ENCODE measurements at places on chromosomes 6 and 20.
A peak's percentile ranks its signal among the peaks of the same experiment; 100 is the strongest.

GRCh38 chr6:74415056-74415455 is 719.1 kb downstream of the CD109 start:
- DNase-seq, result no peak
- no peaks in the 10 kb centered on the region for H3K4me1 ChIP-seq
- no peaks in the 10 kb centered on the region for H3K27me3 ChIP-seq
- no peak overlapping the region for H3K4me3 ChIP-seq
- H3K36me3 ChIP-seq, result no peaks in the 10 kb centered on the region

GRCh38 chr6:53043581-53043980 is 21.6 kb upstream of the FBXO9 start:
- peaks cover 1% of the 10 kb centered on the region for H3K36me3 ChIP-seq
- H3K4me3 ChIP-seq, result no peak overlapping the region
- H3K27me3 ChIP-seq, result no peaks in the 10 kb centered on the region
- no peaks in the 10 kb centered on the region for H3K4me1 ChIP-seq
- H3K27ac ChIP-seq, result no peak overlapping the region

GRCh38 chr6:32949113-32949512 is 3.8 kb downstream of the HLA-DMA start:
- no peak for DNase-seq
- no peaks in the 10 kb centered on the region for H3K36me3 ChIP-seq
- H3K4me3 ChIP-seq, result no peak overlapping the region
- H3K27ac ChIP-seq, result no peak overlapping the region
- H3K4me1 ChIP-seq, result peaks cover 4% of the 10 kb centered on the region

DNA sequence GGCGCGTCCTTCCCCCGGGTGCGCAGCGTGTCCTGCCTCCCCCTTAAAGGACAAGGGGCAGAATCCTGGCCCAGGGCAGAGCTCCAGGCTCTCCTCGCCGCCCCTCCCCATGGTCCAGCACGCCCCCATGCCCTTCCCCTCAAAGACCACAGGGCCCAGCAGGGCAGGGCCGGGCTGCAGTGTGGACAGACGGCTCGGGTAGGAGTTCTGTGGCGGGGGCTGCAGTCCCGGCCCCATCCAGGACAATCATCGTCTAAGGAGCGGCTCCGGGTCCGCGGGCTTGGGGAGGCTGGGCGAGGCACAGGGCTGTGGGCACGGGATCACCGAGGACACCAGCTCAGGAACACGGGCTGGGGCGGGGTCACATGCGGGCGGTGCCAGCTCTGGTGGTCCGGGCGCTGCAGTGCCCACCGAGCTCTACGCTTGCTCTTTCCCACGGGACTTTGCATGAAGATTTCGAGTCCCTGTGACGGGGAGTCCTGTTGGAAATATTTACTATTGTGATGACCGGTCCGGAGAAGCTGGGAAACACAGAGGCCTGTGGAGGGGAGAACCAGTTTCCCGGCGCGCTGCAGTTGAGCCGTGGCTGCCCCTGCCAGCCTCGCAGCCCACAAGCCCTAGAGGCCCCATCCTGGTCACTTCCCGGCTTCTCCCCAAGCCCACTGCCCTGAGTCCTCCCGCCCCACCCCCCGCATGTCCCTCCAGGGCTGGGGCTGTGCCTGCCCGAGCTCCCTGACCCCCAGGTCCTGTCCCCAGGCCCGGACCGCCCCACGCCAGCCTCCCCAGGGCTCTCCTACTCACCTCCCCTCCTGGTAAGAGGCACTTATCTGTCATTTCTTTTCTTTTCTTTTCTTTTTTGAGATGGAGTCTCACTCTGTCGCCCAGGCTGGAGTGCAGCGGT is 20.6 kb downstream of the SLC17A9 start:
- H3K4me1 ChIP-seq, result peaks cover 6% of the 10 kb centered on the region
- no peak overlapping the region for H3K27ac ChIP-seq
- peaks cover 8% of the 10 kb centered on the region for H3K27me3 ChIP-seq
- H3K4me3 ChIP-seq, result no peak overlapping the region
- H3K36me3 ChIP-seq, result no peaks in the 10 kb centered on the region

- no peaks in the 10 kb centered on the region for H3K4me1 ChIP-seq
- no peak overlapping the region for H3K4me3 ChIP-seq
- no peaks in the 10 kb centered on the region for H3K27me3 ChIP-seq
- no peak overlapping the region for H3K27ac ChIP-seq
- peaks cover 9% of the 10 kb centered on the region for H3K36me3 ChIP-seq
These were observed 107.4 kb upstream of the MAP7 start for GRCh38 chr6:136657666-136658065.

- peaks cover 6% of the 10 kb centered on the region for H3K4me1 ChIP-seq
- H3K36me3 ChIP-seq, result no peaks in the 10 kb centered on the region
- H3K27me3 ChIP-seq, result no peaks in the 10 kb centered on the region
- no peak overlapping the region for H3K4me3 ChIP-seq
- no peak for DNase-seq
- H3K27ac ChIP-seq, result no peak overlapping the region
These were observed 122.4 kb downstream of the PTPRK start for GRCh38 chr6:128397996-128398395.

GRCh38 chr6:108835218-108835850 is 12.9 kb upstream of the ARMC2 start:
- no peak overlapping the region for H3K27ac ChIP-seq
- peak; percentile 89 for DNase-seq
- no peaks in the 10 kb centered on the region for H3K4me1 ChIP-seq
- no peak overlapping the region for H3K4me3 ChIP-seq
- no peaks in the 10 kb centered on the region for H3K36me3 ChIP-seq

- no peaks in the 10 kb centered on the region for H3K27me3 ChIP-seq
- H3K4me1 ChIP-seq, result no peaks in the 10 kb centered on the region
- H3K4me3 ChIP-seq, result no peak overlapping the region
- no peak for DNase-seq
- H3K36me3 ChIP-seq, result no peaks in the 10 kb centered on the region
These were observed 82.3 kb upstream of the PTPRT start for GRCh38 chr20:43271980-43272379.

GRCh38 chr6:149503276-149503675 is 18.5 kb upstream of the ZC3H12D start:
- H3K27me3 ChIP-seq, result no peaks in the 10 kb centered on the region
- DNase-seq, result no peak
- no peak overlapping the region for H3K4me3 ChIP-seq
- no peaks in the 10 kb centered on the region for H3K36me3 ChIP-seq
- H3K4me1 ChIP-seq, result no peaks in the 10 kb centered on the region

- H3K27me3 ChIP-seq, result no peaks in the 10 kb centered on the region
- H3K36me3 ChIP-seq, result peaks cover 15% of the 10 kb centered on the region
- no peak overlapping the region for H3K4me3 ChIP-seq
- H3K27ac ChIP-seq, result no peak overlapping the region
These were observed 52.7 kb downstream of the VAPB start for GRCh38 chr20:58441723-58442122.

GRCh38 chr6:41155132-41155805 is 1.1 kb upstream of the TREML1 start:
- H3K36me3 ChIP-seq, result no peaks in the 10 kb centered on the region
- no peaks in the 10 kb centered on the region for H3K27me3 ChIP-seq
- no peak overlapping the region for H3K4me3 ChIP-seq
- no peak for DNase-seq

DNA sequence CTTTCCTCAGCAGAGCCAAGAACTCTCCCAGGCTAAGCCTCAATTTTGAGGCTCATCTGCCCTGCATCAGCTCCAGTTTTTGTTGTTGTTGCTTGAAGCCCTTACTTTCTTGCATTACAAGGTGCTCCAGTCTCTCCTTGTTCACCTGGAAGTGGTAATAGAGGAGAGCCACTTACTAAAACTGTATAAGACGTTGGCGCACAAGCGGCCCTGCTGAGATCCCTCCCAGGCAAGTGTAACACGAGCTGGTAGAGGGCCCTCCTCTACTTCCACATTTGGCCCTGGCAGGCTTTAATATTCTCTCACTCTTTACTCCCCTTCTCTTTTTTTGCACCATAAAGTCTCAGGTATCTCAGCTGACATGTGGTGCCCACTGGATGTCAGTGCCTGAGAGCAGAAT is 19.5 kb downstream of the GCM2 start:
- no peaks in the 10 kb centered on the region for H3K4me1 ChIP-seq
- no peaks in the 10 kb centered on the region for H3K36me3 ChIP-seq
- H3K4me3 ChIP-seq, result no peak overlapping the region
- no peaks in the 10 kb centered on the region for H3K27me3 ChIP-seq

DNA sequence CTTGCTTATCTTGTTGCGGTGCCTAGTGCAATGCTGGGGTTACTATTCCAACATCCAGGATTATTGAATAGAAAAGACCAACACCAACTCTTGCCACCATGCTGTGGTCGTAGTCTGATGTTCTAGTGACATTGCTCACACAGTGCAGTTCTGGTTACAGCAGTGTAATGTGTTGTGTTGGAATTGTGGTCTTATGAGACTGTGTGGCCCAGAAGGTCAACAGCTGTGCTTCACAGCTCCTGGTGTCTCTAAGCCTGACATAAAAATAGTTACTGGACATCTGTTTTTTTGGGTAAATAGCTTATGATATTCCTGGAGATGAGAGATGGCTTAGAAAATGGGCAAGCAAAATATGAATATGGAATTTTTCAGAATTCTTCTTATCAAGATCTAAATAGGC is 57.6 kb downstream of the SLC22A2 start:
- H3K36me3 ChIP-seq, result no peaks in the 10 kb centered on the region
- H3K4me3 ChIP-seq, result no peak overlapping the region
- H3K4me1 ChIP-seq, result peaks cover 2% of the 10 kb centered on the region
- no peaks in the 10 kb centered on the region for H3K27me3 ChIP-seq
- H3K27ac ChIP-seq, result no peak overlapping the region

- peaks cover 70% of the 10 kb centered on the region for H3K4me1 ChIP-seq
- no peak for DNase-seq
- H3K36me3 ChIP-seq, result no peaks in the 10 kb centered on the region
- H3K27me3 ChIP-seq, result no peaks in the 10 kb centered on the region
- no peak overlapping the region for H3K4me3 ChIP-seq
These were observed 11.0 kb upstream of the ARMC12 start for GRCh38 chr6:35725721-35726438.

DNA sequence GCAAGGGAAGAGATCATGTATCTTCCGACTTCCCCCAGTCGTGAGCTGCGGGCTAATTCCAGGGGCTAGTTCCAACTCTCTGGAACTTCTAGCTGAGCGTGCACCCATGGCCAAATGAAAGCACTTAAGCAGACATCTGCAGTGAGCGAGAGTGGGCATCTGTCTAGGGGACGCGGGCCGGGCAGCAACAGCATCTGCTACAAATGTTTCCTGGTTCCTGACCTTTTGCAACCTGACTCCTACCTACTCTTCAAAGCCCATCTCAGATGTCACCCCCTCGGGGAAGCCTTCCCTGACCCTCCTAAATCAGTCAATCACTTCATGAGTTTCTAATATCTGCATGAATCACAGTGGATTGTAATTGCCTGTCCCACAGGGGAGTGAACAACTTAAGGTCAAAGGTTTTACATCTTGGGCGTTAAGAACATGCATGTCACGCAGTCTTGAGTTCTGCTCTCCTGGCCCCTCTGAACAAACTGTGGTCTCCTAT is 141.9 kb downstream of the CEBPB start:
- no peak for DNase-seq
- no peaks in the 10 kb centered on the region for H3K27me3 ChIP-seq
- H3K4me1 ChIP-seq, result peaks cover 10% of the 10 kb centered on the region
- H3K36me3 ChIP-seq, result no peaks in the 10 kb centered on the region

GRCh38 chr6:152343735-152344360 is 293.3 kb downstream of the SYNE1 start:
- DNase-seq, result no peak
- H3K4me1 ChIP-seq, result no peaks in the 10 kb centered on the region
- H3K36me3 ChIP-seq, result no peaks in the 10 kb centered on the region
- H3K27me3 ChIP-seq, result no peaks in the 10 kb centered on the region

GRCh38 chr6:27759930-27760329 is 152.3 kb downstream of the OR2B2 start:
- H3K36me3 ChIP-seq, result no peaks in the 10 kb centered on the region
- no peaks in the 10 kb centered on the region for H3K4me1 ChIP-seq
- H3K27ac ChIP-seq, result no peak overlapping the region
- no peaks in the 10 kb centered on the region for H3K27me3 ChIP-seq
- DNase-seq, result no peak
- H3K4me3 ChIP-seq, result no peak overlapping the region

- no peaks in the 10 kb centered on the region for H3K4me1 ChIP-seq
- H3K36me3 ChIP-seq, result peaks cover 14% of the 10 kb centered on the region
- H3K27ac ChIP-seq, result no peak overlapping the region
- DNase-seq, result no peak
- H3K27me3 ChIP-seq, result no peaks in the 10 kb centered on the region
These were observed 38.7 kb downstream of the IGF2R start for GRCh38 chr6:160007611-160008010.

GRCh38 chr20:54267483-54268003 is 59.7 kb downstream of the PFDN4 start:
- no peak overlapping the region for H3K27ac ChIP-seq
- no peaks in the 10 kb centered on the region for H3K27me3 ChIP-seq
- H3K36me3 ChIP-seq, result no peaks in the 10 kb centered on the region
- no peak for DNase-seq

GRCh38 chr6:169654598-169655391 is 47.0 kb downstream of the WDR27 start:
- no peak overlapping the region for H3K27ac ChIP-seq
- H3K36me3 ChIP-seq, result peaks cover 26% of the 10 kb centered on the region
- H3K4me3 ChIP-seq, result peak overlapping the region; percentile 50
- H3K4me1 ChIP-seq, result no peaks in the 10 kb centered on the region
- no peaks in the 10 kb centered on the region for H3K27me3 ChIP-seq

- H3K27me3 ChIP-seq, result no peaks in the 10 kb centered on the region
- H3K4me1 ChIP-seq, result peaks cover 90% of the 10 kb centered on the region
- H3K27ac ChIP-seq, result peak within 1 kb of the TSS; percentile 89
- DNase-seq, result peak; percentile 87
- no peaks in the 10 kb centered on the region for H3K36me3 ChIP-seq
These were observed at the start of gene SLC29A1 for GRCh38 chr6:44223319-44224028. TSS of gene SLC29A1 (plus strand) at chr6:44223595. CDS start at chr6:44227314, 3,719 bp downstream.

DNA sequence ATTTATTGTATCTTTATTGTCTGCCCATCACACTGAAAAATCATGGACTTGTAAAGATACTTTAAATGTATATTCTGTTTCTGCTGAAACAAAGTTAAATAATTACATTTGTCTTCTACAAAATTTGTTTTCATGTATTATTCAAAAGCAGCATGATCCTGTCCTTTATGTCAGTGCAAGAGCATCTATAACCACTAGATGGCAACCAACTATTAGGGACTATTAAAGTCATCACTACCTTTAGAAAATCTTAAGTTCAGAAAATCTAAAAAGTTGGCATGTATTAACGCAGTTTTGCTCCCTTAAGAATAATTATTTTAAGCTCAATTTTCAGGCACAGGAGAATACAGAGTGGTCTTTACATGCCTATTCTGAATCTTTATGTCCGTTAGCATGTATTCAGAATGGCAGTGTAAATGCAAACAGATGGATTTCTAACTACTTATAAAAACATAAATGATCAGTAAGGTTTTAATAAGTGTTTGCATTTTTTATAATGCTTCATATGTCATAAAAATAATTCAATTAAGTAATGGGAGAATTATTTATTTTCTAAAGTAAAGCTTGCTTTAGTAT is 17.8 kb downstream of the TMEM30A start:
- H3K27ac ChIP-seq, result no peak overlapping the region
- H3K4me3 ChIP-seq, result no peak overlapping the region
- H3K4me1 ChIP-seq, result peaks cover 8% of the 10 kb centered on the region

DNA sequence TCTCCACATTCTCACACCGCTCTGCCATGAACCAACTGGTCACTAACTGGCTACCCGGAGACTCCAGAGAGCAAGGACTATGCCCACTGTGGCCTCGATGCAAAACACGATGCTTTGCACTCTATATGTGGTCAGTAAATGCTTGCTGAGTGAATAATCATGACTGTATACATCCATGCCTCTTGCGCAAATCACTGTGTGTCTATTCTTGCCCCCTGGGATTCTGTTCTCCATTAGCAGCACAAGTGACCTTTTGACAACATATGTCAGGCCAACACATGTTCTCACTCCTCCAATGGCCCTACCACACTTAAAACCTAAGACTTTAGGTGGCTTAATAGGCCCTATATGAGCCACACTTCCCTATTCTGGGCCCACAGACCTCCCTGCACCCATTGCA is 16.9 kb downstream of the KIF16B start:
- no peaks in the 10 kb centered on the region for H3K36me3 ChIP-seq
- no peaks in the 10 kb centered on the region for H3K4me1 ChIP-seq
- no peak for DNase-seq
